Myocyte (in vitro differentiated cells): ENCODE measurements at places on chromosomes 1 and 21.

DNA sequence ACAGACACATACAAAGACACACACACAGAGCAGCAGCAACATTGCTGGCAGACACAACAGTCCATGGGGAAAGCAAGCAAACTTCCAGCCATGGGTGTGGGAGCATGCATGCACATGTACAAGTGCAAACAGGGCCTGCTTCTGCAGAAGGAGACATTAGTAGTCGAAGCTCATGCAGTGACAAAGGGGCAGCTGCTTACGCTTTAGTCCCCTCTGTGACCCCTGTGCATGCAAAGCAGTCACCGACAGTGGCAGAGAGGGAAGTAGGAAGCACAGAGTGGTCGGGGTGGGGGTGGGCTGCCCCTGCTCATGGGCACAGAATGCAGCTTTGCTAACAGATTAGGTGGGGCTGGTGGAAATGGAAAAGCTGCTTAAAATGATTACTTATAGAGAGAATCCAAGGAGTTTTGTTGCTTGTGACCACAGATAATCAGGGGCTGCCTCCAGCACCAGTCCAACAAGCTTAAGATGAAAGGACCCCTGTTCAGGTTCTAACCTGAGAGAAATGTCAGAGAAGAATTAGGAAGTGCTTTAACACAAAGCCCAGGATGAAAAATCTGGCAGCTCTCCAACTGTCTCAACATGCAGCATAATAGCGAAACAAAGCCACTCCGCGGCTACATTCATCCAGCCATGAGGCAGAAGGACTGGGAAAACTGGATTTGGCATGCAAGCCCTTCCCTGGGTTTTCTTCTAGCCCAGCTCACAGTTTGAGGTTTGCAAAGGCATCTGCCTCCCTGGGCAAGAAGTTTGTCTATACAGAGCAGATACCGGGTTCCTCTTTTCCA lies 378.9 kb downstream of the KCNH1 start:
- peak; percentile 22 for DNase-seq

DNA sequence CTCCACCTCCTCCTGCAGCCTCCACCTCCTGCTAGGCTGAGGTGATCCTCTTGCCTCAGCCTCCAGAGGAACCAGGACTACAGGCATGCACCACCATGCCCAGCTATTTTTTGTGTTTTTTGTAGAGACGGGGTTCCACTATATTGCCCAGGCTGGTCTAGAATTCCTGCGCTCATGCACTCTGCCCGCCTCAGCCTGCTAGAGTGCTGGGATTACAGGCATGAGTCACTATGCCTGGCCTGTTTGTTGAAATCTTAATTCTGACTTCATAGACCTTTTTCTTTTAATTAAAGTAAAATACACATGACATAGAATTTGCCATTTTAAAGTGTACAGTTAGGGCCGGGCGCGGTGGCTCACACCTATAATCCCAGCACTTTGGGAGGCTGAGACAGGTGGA lies 42.7 kb downstream of the FAAP20 start:
- DNase-seq: no peak

DNA sequence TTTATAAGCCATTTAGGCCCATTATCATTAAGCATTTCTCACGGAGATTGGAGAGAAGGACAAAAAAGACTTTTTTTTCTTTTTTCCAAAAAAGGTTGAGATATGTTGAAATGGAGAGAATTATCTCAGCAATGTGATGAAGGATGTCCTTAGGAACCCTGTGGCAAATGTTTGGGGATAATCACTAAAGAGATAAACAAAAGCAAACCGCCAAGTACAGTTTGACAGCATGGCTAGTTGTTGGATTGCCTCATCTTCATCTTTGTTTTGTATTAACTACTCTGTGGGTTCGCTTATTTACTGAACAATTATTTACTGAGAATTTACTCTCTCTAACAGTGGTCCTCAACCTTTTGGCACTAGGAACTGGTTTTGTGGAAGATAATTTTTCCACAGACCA lies 97.4 kb upstream of the HP1BP3 start:
- no peak for DNase-seq

DNA sequence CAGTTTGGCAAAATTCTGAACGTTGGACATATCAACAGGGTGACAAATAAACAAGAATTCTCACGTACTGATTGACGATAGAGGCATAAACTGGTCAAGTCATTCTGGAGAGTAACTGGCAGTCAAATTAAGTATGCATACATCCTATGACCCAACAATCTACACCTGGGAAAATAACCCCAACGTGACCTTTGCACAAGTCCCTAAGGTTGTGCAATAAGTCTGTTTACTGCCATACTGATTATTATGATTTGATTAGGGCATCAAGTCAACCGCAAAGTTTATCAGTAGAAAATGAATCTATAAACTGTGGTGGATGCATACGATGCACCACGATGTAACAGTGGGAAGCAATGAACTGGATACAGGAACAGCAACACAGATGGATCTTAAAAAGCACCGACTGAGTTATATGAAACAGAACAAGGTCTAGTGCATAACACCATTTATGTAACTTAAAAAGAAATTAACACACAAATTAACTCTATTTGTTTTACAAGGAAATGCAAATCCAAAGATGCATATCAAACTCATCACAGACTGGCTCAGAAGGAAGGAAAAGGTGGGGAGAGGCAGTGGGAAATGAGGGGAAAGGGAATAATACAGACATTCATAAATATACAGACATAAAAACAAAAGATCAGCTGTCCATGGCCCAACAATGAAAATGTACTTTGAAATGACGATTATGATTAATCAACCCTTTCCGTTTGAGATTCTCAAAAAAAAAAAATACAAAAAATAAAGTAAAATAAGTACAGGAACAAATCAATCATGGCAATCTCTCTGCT lies 41.0 kb upstream of the SEC16B start:
- no peak for DNase-seq

DNA sequence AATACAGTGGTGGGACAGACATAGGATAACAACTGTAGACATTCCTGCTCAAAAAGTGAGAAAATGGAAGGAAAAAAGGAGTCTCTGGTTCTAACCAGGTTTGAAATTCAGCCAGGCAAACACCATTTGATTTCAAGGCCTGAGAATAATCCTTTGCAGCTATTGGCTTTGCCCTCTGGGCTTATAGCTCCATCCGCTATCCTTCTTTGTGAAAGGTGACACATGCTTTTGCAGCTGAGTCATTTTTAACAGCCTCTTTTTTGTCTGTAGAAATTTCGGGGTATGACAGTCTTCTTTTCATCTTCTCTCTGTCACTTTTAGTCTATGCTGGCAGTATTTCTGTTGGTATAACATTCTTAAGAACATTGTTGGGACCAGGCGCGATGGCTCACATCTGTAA lies 16.2 kb downstream of the SDHC start:
- DNase-seq: no peak

DNA sequence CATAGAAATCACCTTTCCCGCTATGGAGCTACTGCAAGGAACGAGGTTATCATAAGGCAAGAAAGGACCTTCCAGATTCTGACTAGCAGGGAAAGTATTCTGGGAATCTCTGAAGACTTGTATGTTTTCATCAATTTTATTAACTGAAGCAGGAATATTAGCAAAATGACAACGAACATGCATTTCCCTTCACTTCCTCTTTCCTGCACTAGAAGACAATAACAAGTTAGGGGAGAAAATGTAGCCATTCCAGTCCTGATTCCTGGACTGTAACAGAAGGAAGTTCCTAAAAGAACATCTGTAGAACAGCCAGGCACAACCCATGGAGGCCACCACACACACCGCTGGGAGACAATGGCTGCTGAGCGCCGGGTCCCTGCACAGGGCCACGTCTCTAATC lies 106.8 kb downstream of the RAVER2 start:
- no peak for DNase-seq

DNA sequence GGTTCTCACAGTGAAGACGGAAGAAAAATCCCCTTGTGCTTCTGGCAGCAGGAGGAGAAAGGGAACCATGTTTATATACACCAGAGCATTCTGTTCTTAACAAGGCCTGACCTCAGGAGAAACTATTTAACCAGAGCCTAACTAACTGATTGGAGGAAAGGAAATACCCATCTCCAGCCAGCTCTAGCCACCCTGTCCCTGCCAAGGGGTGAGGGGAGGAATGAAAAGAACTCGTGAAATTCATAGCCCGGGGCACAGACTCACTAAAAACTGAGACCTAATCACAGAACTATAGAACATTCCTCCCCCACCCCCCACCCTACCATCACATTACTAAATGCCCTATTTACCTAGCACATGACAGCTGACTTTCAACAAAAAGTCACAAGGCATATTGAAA lies 65.0 kb downstream of the KCNH1 start:
- no peak for DNase-seq

DNA sequence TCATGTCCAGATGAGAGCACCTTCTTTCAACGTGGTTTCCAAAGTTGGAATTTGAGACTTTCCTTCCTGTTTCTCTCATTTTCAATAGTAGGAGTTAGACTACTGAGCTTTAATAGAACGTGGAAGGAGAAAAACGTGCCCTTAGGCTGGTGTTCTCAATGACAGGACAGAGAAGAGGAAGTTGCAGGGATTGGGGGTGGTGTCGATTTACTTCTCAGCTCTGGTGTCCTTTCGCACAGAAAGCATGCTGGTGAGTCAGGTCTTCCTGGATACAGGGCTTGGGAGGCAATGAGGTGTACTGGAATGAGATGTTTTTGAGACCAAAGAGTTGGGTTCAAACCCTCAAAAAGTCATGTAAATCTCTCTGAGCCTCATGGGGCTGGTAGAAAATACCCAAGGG lies 67.1 kb downstream of the HIVEP3 start:
- DNase-seq: no peak

GRCh38 chr1:162420120-162420519 lies 8.2 kb upstream of the SH2D1B start:
- no peak for DNase-seq

- DNase-seq: peak; percentile 6
Measured at GRCh38 chr1:194600716-194601115, 1414.3 kb upstream of the B3GALT2 start.

DNA sequence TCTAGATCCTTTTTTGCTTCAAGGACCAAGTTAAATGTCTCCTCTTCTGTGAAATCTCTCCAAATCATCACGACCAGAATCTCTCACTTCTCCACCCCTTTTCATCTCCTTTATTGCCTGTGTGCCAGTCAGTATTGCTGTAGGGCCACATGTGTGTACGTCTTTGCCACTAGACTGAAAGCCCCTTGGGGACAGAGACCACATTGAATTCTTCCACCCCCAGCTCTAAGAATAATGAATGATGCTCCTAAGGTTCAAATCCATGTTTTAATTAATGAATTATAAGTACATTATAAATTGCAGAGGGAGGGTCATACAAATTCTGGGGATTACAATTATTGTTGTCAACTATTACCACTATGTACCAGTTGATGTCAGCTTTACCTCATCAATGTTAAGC lies 343.8 kb downstream of the USP25 start:
- DNase-seq: no peak

DNA sequence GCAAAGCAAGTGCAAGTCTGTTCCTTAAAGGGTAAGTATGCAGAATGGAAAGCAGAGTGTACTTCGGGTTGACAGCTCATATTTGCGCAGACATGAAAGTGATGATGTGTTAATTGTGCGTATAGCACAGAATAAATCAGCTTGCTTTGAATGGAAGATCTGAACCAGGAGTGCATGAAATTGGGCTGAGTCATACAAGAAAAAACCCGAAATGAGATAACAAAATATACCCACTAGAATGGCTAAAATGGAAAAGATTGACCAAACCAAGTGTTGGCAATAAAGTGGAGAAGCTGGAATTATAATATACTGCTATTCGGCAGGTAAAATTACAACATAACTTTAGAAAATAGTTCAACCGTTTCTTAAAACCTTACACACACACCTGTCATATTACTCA lies 28.5 kb downstream of the CR1L start:
- no peak for DNase-seq

DNA sequence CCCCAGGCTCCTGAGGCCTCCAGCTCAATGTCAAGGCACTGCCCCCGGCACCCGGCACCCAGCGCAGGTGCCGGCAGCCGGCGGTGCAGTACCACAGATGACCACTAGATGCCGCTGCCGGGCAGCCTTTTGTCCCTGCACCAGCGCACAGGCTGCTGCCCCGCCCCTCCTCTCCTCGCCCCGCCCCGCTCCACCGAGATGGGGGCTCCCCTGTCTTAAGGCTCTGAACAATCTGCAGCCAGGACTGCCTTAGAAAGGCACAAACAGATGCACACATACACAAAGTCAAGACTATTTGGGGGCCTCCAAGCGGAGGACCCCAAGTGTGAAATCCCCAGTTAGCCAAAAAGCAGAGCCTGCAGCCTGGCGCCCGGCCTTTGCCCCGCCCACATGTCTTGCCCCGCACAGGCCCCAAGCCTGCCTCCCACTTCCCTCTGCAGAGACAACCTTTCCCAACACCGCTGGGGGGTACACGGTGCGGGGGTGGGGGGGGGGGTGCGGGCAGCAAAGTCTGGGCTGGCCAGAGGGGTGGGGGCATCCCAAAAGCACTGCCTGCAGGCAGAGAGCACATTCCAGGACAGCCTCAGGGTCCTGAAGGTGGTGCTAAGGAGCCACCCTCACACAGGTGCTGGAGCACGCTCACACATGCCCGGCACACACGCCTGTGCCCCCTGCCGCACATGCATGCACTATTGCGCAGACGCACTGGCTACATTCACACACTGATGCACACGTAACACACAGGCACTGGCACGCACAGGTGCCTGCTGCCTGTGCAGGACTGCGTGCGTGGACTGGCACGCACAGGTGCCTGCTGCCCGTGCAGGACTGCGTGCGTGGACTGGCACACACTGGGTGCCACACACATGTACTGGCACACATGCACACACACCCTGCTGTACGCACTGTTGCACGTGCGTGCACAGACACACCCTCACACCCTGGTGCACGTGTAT lies 37.1 kb downstream of the ARHGEF16 start:
- peak; percentile 48 for DNase-seq

DNA sequence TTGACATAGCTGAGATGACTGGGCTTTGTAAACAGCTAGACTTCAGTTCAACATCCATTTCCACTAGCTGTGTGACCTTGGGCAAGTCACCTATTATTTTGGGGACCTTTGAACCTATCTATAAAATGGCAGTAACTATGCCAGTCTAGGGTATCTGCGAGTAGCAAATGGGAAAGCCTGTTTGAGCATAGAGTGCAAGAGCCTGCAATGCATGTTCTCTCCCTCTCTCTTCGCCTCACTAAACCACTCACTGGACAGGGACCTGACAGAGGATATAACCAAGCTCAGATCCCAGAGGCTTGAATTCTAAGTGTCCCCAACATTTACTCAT lies 39.7 kb downstream of the DPT start:
- DNase-seq: no peak

GRCh38 chr1:159829822-159830465 lies 3.3 kb downstream of the SLAMF8 start:
- peak; percentile 92 for DNase-seq

DNA sequence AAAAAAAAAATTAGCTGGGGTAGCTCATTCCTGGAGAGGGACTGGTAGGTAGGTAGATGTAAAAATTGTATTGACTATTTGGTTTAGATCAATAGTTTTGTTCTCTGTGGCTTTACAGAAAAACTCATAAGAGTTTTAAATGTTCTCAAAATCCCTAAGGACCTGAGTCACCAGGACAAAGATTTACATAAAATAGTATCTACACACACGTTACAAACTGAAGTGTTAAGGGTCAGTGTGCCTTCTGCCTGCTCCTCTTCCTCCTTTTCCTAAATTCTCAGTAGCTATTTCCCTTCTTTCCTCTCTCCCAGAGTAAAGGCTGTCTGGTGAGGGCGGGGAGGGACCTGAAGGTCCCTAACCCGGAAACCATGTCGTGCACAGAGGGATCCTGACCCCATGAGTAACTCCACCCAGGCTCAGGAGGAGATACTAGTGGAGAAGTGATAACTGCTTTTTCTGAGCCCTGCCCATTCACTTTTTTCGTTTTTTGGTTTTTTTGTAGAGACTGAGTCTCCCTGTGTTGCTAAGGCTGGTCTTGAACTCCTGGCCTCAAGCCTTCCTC lies 8.1 kb downstream of the PLEKHM2 start:
- no peak for DNase-seq
